ENCODE measurements at places on chromosomes 1 and 21.

DNA sequence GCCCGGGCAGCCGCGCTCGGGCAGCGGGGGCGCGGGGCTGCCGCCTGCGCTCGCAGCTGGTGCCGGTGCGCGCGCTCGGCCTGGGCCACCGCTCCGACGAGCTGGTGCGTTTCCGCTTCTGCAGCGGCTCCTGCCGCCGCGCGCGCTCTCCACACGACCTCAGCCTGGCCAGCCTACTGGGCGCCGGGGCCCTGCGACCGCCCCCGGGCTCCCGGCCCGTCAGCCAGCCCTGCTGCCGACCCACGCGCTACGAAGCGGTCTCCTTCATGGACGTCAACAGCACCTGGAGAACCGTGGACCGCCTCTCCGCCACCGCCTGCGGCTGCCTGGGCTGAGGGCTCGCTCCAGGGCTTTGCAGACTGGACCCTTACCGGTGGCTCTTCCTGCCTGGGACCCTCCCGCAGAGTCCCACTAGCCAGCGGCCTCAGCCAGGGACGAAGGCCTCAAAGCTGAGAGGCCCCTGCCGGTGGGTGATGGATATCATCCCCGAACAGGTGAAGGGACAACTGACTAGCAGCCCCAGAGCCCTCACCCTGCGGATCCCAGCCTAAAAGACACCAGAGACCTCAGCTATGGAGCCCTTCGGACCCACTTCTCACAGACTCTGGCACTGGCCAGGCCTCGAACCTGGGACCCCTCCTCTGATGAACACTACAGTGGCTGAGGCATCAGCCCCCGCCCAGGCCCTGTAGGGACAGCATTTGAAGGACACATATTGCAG, 3.0 kb downstream of the ARTN start:
- DNase-seq, result no peak

DNA sequence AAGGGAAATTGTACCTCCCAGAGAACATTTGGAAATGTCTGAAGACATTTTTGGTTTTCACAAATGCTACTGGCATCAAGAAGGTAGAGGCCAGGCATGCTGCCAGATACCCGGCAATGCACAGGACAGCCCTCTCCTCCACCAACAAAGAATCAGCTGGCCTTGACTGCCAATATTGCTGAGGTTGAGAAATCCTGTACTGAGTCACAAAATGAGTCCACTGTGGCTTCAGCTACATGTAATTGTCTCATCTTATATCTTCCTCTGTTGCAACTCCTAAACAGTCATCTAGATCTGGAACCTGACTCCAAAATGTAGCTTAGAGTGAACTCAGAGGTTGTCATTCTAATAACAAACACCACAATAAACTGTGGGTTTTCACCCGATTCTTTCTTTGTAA, 327.5 kb upstream of the POGK start:
- no peak for DNase-seq

DNA sequence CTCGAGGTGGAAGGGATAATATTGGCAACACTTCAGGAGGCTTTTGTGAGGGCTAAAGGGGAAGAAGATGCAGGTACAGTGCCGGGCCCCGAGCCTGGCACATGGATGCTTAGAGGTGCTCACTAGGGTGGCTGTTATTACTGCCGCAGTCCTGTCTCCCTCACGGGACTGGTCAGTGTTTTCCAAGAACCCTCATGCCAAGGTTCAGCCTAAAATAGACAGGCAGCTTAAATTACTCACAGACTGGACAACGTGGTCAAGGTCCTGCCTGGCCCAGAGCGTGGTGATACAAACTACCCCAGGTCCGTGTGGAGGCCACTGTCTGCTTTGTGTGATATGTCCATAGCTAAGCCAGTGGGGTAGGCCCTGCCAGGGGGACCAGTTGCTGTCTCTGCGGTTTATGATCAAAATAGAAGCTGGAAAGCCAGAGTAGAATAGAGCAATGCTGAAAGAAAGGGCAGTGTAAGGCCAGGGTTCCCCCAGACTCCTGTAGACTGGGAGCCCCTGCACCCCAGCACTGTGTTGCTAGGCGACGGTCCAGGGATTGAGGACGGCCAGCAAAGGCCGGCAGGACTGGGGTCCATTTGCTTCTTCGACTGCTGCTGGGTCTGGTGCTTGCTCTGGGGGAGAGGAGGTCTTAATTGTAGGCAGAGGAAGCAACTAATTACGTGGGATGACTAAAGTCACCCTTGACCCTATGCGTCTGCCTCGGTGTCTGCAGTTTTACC, 36.1 kb downstream of the ELAPOR1 start:
- no peak for DNase-seq

DNA sequence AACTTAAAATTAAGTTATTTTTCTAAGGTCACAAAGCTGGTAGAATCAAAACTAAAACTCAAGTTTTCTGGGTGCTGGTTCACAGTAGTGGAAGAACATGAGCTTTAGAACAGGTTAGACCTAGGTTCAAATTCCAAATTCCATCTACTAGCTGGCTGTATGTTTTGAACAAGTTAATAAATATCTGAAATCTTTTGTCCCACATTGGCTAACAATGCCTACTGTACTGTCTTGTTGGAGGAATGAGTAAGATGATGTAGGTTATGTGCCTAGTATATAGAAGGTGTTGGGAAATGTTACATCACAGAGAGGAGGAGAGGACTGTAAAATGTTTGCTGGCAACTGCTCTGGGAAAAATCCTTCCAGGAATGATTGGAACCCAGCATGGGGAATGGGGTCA, 14.0 kb upstream of the CD247 start:
- no peak for DNase-seq

DNA sequence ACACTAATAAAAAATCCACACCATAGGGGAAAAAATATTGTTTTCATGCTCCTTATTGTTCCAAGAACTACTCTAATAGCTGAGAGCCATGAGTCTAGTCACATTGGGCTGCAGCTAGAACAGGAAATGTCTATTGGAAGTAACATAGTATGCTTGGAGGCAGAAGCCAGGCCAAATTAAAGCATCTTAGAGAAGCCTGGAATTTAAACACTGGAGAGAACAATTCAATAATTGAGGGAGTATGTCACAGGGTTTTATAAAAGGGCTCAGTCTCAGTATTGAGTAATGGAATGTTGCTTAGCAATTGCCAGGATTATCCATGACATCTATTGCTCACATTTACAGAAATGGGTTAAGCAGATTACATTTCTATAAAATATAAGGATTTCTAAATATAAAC, 471.3 kb downstream of the LMO4 start:
- no peak for DNase-seq

DNA sequence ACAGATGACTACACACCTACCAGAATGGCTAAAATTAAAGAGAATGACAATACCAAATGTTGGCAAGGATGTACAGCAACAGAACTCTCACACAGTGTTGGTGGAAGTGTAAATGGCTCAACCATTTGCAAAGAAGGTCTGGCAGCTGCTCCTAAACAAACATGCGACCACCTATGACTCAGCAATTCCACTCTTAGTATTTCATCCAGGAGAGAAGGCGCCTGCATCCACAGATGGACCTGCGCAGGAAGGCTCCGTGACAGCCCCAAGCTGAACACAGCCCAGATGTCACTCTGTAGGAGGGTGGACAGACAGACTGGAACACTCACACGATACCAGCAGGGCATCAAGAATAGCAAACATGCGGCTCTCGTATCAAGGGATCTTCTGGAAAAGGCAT, 6.7 kb downstream of the PTTG1IP start:
- DNase-seq, result no peak

- no peak for DNase-seq
Measured at GRCh38 chr21:28822486-28823335, 170.0 kb downstream of the LTN1 start.

DNA sequence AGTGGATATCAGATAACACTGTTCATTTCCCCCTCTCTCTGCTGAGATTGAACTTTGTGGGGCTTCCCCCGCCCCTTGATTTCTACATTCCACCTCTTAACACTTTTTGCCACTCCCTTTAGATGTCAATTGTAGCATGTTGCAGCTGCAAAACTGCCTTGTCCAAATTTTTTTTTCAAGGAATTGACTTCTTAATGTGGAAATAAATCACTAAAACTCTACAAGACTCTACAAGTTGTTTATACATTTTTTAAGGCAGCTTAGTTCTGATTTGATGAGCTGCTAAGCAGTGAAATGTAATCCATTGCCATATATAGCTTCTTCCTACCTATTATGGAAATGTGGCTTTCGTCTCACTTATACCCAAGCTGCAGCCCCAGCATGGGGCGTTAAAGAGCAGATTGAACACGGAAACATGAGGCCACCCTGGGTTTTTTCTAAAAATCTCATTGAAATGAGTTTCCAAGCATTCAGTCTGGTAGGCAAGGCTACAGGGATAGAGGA, 132.2 kb downstream of the SYT2 start:
- no peak for DNase-seq

GRCh38 chr1:156823210-156823790, 6.7 kb upstream of the SH2D2A start:
- no peak for DNase-seq

GRCh38 chr1:172185211-172185610, 235.3 kb upstream of the C1orf105 start:
- no peak for DNase-seq

- DNase-seq, result no peak
Measured at GRCh38 chr21:38234395-38235142, 22.2 kb upstream of the KCNJ15 start.

DNA sequence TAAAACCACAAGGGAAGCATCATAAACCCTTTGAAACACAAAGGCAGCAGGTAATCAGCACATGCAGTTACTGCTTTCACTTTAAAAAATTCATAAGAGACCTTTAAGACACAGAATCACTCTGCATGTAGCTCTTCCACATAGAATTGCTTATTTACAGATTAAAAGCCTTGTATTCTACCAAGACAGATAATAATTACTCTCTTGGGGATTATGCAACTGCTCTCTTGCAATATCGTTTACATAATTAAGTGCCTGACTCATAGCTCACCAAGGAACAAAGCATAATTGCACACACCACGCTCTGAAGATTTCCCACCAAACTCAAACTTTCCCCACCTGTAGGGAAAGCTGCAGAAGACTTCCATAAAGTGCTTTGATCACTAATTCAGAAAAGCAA, 87.9 kb downstream of the VAV3 start:
- DNase-seq, result no peak

DNA sequence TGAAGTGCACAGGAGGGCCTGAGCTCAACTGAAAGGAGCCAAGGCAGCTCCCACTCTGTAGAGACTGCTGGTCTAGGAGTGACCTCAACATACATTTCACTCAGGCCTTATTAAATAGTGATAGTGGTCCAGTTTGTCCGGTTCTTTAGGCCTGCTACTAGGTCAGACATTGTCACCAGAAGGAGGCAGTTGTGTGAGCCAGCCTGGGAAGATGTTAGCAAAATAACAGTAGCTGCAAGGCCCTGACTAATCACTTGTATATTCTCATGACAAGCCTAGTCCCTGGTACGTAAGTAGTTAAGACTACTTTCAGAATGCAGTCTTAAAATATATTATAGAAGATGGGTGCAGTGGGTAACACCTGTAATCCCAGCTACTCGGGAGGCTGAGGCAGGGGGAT, 264.0 kb upstream of the CAMK1G start:
- no peak for DNase-seq

DNA sequence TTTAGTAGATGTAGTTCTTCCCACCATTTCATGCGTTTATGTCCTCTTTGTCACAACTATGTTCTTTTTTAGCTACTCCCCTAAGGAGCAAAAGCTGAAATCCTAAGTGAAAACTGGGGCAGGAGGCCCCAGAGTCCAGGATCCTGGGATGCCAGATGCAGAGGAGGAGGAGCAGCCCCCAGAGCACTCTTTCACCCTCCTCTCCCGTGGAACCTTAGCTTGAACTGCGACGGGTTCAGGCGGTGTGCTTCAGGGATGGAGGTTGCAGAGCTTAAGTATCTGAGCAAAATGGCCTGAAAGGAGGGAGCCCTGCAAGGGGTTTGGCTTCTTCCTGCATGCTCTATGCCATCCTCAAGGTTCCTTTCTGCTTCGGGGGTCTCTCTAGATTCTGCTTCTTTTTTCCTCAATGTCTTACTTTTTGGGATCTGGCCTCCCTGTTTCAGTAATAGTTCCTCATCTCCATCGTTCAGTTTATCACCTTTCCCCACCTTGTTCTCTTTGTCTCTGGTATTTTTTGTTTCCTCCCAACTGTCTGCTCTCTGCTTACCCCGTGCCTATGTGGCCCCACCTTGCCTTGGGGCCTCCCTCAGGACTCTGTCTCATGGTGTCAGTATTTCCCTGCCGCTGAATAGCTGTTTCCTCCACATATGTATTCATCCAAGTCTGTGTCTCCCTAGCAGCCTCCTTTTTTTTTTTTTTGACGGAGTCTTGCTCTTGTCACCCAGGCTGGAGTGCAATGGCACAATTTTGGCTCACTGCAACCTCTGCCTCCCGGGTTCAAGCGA, 2.7 kb upstream of the NHLH1 start:
- DNase-seq, result no peak

- DNase-seq, result no peak
Measured at GRCh38 chr21:45862543-45863207, 118.9 kb upstream of the COL6A1 start.

DNA sequence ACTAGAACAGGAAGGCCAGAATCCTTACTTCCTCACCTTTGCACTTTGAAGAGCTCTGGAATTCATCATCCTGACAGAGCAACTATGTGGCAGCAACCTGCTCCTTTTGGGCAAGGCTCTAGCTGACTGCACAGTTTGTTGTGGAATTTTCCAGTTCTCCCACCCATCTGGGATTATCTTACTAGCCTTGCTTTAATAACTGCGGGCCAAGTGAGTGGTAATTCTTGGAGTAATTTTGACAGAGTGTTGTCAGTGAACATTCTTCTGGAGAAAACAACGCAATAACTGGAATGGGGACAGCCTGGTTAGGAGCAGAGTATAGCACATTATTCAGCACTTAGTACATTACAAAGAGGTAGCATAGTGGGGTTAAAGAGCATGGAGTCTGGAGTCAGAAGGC, 75.3 kb downstream of the NTMT2 start:
- DNase-seq, result no peak

DNA sequence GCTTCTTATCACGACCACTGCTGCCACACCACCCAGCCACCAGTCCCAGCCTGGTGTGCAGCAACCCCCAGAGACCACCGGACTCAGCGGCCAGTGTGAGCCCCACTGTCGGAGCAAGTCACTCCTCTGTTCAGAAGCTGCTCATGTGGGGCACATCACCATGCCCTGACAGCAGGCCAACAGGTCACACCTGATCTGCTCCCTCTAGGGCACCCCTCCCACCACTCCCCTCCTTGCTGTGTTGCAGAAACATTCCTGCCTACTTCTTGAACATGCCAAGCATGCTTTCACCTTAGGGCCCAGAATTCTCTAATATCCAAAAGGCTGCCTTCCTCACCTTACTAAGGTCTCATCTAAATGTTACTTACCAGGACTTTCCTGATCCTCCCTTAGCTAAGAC, 146.5 kb downstream of the SLC45A1 start:
- DNase-seq, result no peak

DNA sequence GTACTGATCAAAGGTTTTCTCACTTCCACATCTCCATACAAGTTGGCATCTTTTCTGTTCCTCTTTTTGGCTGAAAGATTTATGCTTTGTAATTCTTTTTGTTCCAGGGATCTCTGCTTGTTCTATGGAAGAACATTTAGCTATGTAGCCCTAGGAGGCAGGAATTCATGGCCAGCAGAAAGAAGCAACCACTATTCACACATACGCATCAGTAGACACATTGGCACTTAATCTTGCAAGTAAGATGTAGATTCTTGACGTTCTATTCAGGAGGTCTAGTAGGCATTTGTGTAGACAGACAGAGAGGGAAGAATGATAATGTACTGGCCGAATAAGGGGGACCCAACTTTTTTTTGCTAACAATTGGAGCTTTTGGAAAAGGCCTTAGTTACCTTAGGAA, 336.0 kb downstream of the NUF2 start:
- no peak for DNase-seq

Data from CD4-positive, alpha-beta T cell treated with Interleukin-21 for 1 hour (primary cell).